ENCODE measurements at places on chromosomes 2 and 18. TPM values are rescaled to one million over a fixed set of nuclear protein-coding genes. Genes with fewer than 3 reads are reported as not detected.

- DNase-seq: no peak
Measured at GRCh38 chr2:215850380-215850779, 163.0 kb downstream of the MREG start.

GRCh38 chr2:207215308-207215707, 49.6 kb upstream of the KLF7 start:
- no peak for DNase-seq

DNA sequence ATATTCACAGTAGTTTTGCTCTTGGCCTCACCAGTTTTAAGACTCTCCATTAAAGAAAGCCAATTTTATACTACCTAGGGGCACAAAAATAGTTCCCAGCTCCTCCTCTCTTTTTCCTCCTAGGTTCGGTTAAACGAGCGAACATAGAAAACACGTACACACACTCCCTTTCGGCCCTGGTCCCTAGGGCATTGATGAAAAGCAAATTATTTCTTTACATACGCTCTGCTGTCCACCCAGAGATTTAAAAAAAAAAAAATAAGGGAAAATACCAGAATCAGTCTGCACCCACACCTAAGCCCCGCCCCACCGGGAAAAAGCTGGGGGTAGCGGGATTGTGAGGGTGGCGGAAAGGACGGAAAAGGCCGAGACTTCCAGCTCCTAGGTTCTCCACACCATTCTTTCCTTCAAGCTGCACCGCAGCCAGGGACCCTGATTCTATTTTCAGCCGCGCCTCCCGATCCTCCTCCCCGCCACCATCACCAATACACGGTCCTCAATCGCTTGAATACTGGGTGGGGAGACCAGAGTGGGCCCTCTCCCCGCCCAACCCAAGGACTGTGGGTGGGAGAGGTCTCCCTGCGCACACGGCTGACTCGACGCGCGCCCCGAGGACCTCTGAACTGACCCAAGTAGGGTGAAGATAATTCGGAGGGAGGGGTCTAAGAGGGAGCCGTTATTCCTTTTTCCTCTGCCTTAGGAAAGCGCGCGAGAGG, 769 bp downstream of the ATF2 start:
- DNase-seq: peak; percentile 54

ANKZF1 gene
- 19.2 TPM for total RNA-seq

- DNase-seq: peak; percentile 37
Measured at GRCh38 chr2:44798139-44798659, 143.3 kb upstream of the SIX3 start.

GRCh38 chr2:18365342-18365741, 195.1 kb downstream of the RDH14 start:
- no peak for DNase-seq

DNA sequence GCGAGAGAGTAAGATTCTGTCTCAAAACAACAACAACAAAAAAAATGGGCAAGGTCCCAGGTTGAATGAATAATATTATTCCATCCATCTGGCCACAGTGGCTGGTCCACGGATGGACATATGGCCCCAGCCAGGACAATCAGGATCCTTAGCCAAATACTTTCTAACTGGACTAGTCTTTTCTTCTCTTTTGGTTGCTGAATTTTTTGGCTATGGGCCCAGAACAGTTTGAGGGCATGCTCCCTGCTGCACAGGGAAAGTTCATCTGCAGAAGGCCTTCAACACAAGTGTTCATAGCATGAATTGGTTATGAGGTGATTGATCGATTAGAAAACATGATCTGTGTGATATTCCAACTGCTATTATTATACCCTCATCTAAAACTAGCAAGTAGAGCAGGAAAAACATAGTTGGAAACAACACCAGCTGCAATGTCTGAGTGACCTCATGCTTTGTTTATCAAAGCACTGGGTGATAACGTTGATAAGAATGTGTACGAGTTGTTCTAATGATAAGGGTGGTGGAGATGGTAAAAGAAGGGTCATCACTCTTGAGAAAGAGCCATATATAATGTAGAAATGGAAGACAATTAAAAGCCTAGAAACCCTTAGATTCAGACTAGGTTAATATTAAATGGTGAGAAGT, 47.8 kb upstream of the RNF103 start:
- no peak for DNase-seq

Data from SJCRH30 (cell line).